ENCODE measurements at places on chromosomes 11 and 22.

DNA sequence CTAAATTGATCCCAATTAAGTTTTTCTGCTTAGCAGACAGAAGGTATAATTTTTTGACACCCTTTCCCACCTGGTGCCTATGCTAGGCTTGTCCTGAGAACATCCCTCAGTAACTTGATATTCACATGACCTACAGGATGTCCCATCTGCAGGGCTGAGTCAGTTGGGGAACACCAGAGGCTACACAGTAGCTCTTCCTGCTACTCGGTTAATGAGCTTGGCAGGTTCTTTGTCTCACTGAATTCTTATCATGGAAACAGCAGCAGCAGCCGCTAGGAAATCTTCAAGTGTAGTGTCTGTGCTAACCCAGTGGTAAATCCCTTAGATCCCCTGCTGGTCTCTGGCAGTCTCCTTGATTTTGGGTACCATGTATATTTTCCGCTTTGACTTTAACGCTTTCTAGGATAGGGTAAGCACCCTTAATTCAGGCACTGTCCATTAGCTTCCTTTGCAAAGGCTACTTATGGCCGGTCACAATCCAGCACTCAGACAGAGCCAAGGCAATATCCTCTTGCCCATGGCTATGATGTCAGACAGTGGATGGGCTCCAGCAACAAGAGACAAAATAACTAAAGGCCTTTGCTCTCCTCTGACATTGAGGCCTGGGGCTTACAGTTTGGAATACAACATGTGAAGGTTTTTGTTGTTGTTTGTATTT, 8.5 kb downstream of the MRPL16 start:
- no peaks in the 10 kb centered on the region for H3K4me1 ChIP-seq
- no peak overlapping the region for H3K4me3 ChIP-seq
- no peaks in the 10 kb centered on the region for H3K27me3 ChIP-seq

- H3K4me1 ChIP-seq: no peaks in the 10 kb centered on the region
- H3K4me3 ChIP-seq: no peak overlapping the region
- no peak overlapping the region for H3K27ac ChIP-seq
- H3K27me3 ChIP-seq: no peaks in the 10 kb centered on the region
These were observed 15.9 kb downstream of the GNAZ start for GRCh38 chr22:23086263-23086662.

GRCh38 chr11:2950825-2951224, 21.6 kb upstream of the PHLDA2 start:
- H3K27me3 ChIP-seq: no peaks in the 10 kb centered on the region
- H3K4me1 ChIP-seq: peaks cover 3% of the 10 kb centered on the region
- no peak overlapping the region for H3K4me3 ChIP-seq
- no peak overlapping the region for H3K27ac ChIP-seq

- no peaks in the 10 kb centered on the region for H3K27me3 ChIP-seq
- H3K4me1 ChIP-seq: no peaks in the 10 kb centered on the region
- H3K4me3 ChIP-seq: no peak overlapping the region
- H3K36me3 ChIP-seq: no peaks in the 10 kb centered on the region
- no peak overlapping the region for H3K27ac ChIP-seq
These were observed 6.1 kb upstream of the B3GAT1 start for GRCh38 chr11:134417871-134418840.

DNA sequence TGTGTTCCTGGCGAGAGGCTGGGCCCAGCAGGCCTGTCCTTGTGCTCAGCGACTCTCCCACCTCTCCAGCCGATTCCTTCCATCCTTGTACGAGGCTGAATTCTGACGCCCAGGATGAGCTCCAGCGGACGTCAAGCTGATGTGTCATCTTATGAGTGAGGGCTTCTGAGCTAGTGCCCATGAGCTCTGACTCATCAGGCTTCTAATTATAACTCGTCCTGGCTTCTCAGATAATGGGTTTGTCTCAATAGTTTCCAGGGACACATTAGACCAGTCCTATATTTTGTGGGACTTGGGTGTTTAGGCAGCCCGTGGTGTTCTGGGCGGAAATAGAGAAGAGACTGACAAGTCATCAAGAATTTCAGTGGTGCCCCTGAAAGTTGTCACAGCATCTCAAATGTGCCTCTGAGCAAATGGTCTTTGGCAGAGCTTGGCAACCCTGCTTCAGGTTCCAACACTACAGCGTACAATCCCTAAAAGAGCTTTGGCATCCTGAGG, 108.2 kb upstream of the CD44 start:
- no peak for DNase-seq
- H3K36me3 ChIP-seq: no peaks in the 10 kb centered on the region
- H3K4me1 ChIP-seq: no peaks in the 10 kb centered on the region
- H3K27me3 ChIP-seq: no peaks in the 10 kb centered on the region
- H3K4me3 ChIP-seq: no peak overlapping the region

All from pancreas (tissue), 10 donors.